ENCODE measurements at places on chromosomes 6 and 20. TPM values are rescaled to one million over a fixed set of nuclear protein-coding genes. Genes with fewer than 3 reads are reported as not detected.
A peak's percentile ranks its signal among the peaks of the same experiment; 100 is the strongest.

DNA sequence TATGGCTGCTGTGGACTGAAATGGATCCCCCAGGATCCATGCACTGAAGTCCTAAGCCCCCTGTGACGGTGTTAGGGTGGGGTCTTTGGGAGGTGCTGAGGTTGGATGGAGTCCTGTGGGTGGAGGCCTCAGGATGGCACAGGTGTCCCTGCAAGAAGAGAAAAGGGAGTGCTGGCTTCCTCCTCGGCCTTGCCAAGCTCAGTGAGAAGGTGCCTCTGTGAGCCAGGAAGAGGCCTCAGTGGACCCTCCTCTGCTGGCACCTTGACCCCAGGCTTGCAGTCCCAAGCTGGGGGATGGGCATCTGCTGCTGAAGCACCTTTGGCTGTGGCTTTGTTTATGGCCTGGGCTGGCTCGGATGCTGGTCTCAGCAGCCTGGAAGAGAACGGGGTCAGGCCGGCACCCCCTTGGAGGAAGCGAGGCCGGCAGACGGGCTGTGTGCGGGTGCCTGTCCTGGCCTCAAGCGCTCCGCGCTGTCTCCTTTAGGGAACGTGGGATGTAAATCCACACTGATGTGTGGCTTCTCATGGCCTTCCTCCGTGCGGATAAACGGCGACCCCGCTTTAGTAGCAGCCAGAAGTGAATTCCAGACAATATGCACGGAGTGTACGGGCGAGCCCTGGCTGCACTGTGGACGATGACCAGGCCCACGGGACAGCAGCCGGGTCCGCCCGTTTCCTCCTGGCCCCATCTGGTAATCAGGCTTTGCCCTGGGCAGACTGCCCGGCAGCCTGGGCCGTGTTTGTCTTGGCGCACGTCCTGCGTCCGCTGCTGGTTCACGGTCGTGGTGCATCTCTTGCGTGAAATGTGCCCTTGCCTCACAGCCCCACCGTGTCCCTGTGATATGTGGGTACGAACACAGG is 182.6 kb downstream of the ERMARD start:
- no peak overlapping the region for H3K27ac ChIP-seq
- H3K4me3 ChIP-seq = no peak overlapping the region
- H3K27me3 ChIP-seq = peaks cover under 1% of the 10 kb centered on the region

DNA sequence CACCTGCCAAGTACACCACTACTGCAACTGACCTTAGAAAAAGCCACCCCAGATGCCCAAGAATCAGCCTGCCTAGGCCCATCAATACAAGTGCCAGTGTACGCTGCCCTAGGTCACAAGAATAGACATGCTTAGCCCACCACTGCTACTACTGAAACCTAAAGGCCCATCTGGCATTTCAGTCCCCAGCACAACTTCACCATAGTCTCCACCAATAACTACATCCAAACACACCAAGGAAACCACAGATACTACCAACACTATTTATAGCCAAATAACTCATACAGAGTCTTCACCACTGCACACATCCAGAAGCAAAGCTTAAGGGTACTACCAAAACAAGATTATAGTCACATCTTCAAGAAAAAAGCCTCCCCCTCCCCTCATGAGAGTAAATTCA is 28.2 kb downstream of the TREML4 start:
- peaks cover 11% of the 10 kb centered on the region for H3K4me1 ChIP-seq
- no peak for DNase-seq
- H3K36me3 ChIP-seq = peaks cover 10% of the 10 kb centered on the region
- no peak overlapping the region for H3K4me3 ChIP-seq
- no peak overlapping the region for H3K27ac ChIP-seq

DNA sequence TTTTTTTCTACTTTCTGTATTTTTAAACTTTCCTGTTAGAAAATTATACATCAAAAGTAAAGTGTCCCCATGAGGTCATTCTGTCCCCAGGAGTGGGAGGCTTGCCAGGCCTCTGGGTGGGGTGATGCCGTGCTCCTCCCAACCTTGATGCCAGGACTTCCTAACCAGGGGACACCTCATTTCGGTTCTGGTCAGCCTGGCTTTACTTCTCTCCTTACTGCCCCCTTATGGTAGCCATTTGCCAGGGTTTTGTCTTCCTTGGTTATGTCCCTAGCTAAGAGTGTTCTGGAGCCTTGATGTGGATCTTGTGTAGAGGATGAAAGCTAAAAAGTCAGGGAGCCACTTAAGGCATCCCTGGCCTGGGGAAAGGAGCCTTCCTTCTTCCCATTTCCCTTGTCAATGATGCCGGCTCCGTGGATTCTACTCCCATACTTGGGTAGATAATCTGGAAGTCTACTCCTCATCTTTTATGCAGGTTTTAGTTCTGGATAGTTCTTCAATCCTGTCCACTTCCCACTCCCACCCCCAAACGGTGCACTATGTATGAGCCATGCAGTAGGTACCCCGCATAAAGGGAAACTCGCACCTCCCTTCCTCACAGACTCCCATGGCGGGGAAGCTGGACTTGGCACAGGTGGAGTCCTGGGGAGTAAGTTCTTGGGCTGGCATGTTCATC is 164.1 kb upstream of the SALL4 start:
- no peaks in the 10 kb centered on the region for H3K27me3 ChIP-seq
- DNase-seq = no peak
- H3K36me3 ChIP-seq = no peaks in the 10 kb centered on the region
- no peak overlapping the region for H3K4me3 ChIP-seq
- H3K27ac ChIP-seq = no peak overlapping the region
- H3K4me1 ChIP-seq = no peaks in the 10 kb centered on the region

GRCh38 chr6:134477991-134478635 is 160.2 kb upstream of the SGK1 start:
- no peak overlapping the region for H3K27ac ChIP-seq
- no peak overlapping the region for H3K4me3 ChIP-seq
- DNase-seq = no peak
- no peaks in the 10 kb centered on the region for H3K27me3 ChIP-seq
- H3K4me1 ChIP-seq = peaks cover 3% of the 10 kb centered on the region
- no peaks in the 10 kb centered on the region for H3K36me3 ChIP-seq

GRCh38 chr6:5811997-5812396 is 194.7 kb downstream of the NRN1 start:
- no peaks in the 10 kb centered on the region for H3K36me3 ChIP-seq
- no peak for DNase-seq
- H3K27me3 ChIP-seq = no peaks in the 10 kb centered on the region

- no peak for DNase-seq
- no peaks in the 10 kb centered on the region for H3K4me1 ChIP-seq
- H3K27ac ChIP-seq = no peak overlapping the region
- H3K4me3 ChIP-seq = no peak overlapping the region
- H3K27me3 ChIP-seq = peaks cover 18% of the 10 kb centered on the region
Measured at GRCh38 chr6:53765270-53765669, 29.5 kb upstream of the LRRC1 start.

GRCh38 chr6:17633465-17634188 is 33.5 kb downstream of the FAM8A1 start:
- H3K4me1 ChIP-seq = peaks cover 58% of the 10 kb centered on the region
- H3K27ac ChIP-seq = peak overlapping the region; percentile 53
- no peak for DNase-seq

DNA sequence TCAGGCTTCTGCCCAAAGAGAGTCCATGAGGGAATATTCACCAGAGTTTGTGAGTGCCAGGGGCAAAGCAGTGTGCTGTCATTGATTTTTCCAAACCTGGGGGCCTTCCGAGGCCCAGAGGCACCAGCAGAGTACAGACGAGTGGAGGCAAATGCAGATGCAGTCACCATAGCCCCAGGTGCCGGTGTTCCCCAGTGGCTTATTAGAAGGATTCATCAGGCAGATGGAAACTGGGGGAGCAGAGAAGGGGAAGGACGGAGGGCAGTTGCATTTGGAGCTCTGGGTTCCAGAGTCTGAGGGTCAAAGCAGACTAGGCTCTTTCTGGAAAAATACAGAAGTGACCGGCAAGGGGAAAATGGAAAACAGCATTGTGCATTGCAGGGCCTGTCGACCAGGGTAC is 184.2 kb downstream of the ANKRD60 start:
- peaks cover 6% of the 10 kb centered on the region for H3K27me3 ChIP-seq
- DNase-seq = no peak
- no peaks in the 10 kb centered on the region for H3K36me3 ChIP-seq

DNA sequence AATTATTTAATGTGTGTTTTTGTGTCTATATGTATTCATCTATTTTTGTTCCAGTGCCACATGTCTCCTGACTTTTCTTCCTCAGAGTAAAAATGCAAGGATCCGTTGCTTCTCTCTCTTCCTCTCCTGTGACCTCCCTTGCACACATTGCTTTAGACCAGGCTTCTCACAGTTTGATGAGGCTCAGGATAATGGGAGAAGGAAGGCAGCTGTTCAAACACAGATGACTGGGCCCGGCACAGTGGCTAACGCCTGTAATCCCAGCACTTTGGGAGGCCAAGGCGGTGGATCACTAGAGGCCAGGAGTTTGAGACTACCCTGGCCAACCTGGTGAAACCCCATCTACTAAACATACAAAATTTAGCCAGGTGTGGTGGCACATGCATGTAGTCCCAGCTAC is 241.9 kb downstream of the SAMD5 start:
- DNase-seq = no peak
- H3K36me3 ChIP-seq = peaks cover 4% of the 10 kb centered on the region
- no peak overlapping the region for H3K27ac ChIP-seq

AFDN gene
- 1.2 TPM for polyA plus RNA-seq

DNA sequence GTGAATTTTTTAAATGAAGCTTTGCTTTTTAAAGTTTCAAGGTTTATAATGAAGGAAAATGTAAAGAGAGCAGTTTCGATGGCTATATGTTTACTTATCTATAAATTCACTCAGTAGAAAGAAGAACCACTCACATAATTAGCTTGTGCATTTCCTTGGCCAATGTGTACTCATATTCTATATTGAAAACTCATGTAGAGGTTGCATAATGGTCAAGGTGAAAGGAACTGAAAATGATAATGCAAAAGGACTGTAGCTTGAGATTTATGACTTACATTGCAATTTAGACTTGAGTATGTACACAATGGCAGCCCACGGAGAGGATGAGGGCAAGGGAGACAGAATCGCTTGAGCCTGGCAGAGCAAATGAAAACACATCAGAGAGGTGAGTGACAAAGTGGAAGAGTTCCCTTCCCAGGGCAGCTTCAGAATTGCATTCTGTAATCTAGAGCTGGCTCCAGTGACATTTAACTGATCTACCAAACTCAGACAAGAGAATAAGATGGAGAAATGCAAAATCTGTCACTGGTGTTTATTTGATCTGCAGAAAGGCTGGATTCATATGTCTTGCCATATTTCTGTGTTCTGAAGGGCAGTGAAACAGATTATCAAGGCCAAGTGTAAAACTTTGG is 191.8 kb downstream of the TMEM200A start:
- peaks cover 11% of the 10 kb centered on the region for H3K4me1 ChIP-seq
- no peaks in the 10 kb centered on the region for H3K27me3 ChIP-seq
- DNase-seq = no peak
- H3K36me3 ChIP-seq = no peaks in the 10 kb centered on the region

TNF gene
- 0.37 TPM for polyA plus RNA-seq

- H3K27ac ChIP-seq = no peak overlapping the region
- H3K4me3 ChIP-seq = no peak overlapping the region
- peaks cover 26% of the 10 kb centered on the region for H3K27me3 ChIP-seq
Measured at GRCh38 chr6:46921059-46921458, 679 bp downstream of the ADGRF5 start.

DNA sequence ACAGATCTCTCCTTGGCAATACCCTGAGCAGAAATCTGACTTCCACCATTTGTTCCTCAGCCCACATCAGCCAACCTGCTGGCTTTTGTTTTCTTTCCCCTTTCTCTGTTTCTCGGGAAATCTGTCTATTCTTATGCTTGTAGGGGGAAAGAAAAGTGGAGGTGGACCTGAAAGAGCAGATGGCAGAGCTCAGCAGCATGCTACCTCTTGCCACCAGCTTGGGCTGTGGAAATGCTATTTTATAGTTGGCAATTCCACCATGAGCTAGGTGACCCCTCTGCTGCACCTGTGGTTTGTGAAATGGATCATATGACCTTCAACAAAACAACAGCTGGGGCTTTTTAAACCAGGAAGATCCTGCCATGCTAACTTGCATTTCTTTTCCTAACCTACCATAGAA is 6.8 kb upstream of the SPATS1 start:
- H3K4me3 ChIP-seq = no peak overlapping the region
- no peak overlapping the region for H3K27ac ChIP-seq
- H3K36me3 ChIP-seq = no peaks in the 10 kb centered on the region
- H3K4me1 ChIP-seq = no peaks in the 10 kb centered on the region
- DNase-seq = no peak
- H3K27me3 ChIP-seq = peaks cover 14% of the 10 kb centered on the region

DNA sequence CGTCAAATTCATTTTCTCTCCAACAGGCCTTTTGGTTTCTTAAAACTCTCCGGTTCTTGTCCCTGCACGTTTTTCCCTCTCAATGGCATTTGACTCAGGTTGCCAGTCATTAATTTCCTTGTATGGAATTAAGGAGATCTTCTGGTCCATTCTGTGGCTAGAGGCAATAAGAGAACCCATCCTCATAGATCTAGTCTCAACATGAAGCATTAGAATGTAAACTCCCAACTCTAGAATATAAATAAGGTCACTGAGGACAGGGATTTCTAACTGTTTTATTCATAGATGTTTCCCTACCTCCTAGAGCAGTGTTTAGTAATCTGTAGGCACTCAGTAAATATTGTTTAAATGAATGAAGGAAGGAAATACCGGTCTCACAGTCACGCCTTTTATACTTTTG is 185.2 kb upstream of the FLRT3 start:
- H3K27ac ChIP-seq = no peak overlapping the region
- no peaks in the 10 kb centered on the region for H3K36me3 ChIP-seq
- H3K27me3 ChIP-seq = no peaks in the 10 kb centered on the region
- no peak for DNase-seq
- H3K4me3 ChIP-seq = no peak overlapping the region

DNA sequence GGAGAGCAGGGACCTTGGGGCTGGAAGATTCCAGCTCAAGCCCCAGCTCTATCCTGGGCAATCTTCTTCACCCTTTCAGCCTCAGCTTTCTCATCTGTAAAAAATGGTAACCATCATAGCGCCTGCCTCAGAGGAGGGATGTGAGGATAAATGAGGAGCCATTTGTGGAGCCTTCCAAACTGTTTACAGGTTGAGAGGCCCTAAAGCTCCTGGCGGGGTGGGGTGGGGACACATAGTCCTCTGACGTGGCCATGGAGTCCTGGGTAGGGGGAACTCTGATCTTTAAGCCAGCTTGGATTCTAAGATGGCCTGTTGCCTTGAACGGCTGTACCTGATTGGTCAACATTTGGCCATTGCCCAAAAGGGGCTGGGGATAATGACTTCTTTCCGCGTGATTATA is 111.1 kb downstream of the TOX2 start:
- peaks cover 30% of the 10 kb centered on the region for H3K4me1 ChIP-seq
- no peaks in the 10 kb centered on the region for H3K36me3 ChIP-seq
- H3K27ac ChIP-seq = no peak overlapping the region
- peaks cover 15% of the 10 kb centered on the region for H3K27me3 ChIP-seq
- no peak for DNase-seq

All from naive thymus-derived CD8-positive, alpha-beta T cell (primary cell).